T follicular helper cell (primary cell): ENCODE measurements at places on chromosomes 2 and 18.

GRCh38 chr2:216934623-216935022 is 74.8 kb upstream of the TNP1 start:
- DNase-seq = no peak

- no peak for DNase-seq
Observed at GRCh38 chr2:80461505-80462197, 157.1 kb upstream of the LRRTM1 start.

DNA sequence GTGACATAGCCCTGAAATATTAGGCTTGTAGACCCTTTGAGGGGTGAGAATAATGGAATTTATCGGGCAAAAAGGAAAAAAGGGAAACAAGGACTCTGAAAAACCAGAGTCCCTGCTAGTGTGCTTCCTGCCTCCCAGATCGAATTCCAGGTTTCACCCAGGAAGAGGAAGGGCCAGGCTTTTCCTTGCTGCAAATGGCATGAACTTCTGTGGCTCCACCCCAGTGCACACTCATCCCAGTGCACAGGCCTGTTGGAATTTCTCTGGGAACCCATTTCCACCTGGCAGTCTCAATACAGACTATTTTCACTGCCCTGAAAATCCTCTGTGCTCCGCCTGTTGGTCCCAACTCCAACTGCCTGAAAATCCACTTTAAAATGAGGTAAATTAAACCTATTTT is 29.9 kb downstream of the C18orf54 start:
- no peak for DNase-seq

DNA sequence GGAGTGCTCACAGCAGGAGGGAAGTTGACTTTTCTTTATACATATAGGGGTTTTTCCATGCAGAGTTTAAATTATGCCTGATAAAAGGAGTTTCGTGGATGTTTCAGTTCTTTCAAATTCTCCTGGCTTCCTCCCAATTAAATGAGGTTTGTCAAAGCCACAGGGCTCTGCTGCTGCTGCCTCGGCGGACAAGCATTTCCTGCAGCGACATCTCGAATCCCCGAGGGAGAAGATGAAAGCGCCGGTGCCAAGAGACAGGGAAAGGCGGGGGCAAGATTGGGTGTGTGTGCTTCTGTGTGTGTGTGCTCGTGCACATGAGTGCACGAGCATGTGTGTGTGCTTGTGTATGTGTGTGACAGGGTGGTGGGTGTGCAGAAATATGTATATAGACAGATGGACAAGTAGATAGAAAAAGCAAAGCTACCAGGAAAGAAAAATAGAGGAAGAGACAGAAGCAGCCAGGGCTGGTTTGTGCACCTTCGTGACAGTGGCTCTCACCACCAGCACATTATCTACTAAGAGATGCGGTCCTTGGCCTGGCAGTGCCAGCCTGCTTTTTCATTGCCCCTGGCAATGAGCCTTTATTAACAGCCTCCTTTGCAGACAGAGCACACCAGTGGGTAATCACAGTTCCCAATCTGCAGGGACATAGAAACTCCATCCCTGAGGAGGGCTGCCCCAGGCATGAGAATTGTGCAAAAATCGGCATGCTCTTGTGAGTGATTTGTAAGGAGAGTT is 76.2 kb downstream of the CDK15 start:
- no peak for DNase-seq

GRCh38 chr2:150388289-150388625 is 99.2 kb downstream of the RND3 start:
- no peak for DNase-seq

- no peak for DNase-seq
Observed at GRCh38 chr2:196955036-196955435, 28.5 kb upstream of the PGAP1 start.

GRCh38 chr2:138767101-138767500 is 13.1 kb downstream of the NXPH2 start:
- DNase-seq = no peak

DNA sequence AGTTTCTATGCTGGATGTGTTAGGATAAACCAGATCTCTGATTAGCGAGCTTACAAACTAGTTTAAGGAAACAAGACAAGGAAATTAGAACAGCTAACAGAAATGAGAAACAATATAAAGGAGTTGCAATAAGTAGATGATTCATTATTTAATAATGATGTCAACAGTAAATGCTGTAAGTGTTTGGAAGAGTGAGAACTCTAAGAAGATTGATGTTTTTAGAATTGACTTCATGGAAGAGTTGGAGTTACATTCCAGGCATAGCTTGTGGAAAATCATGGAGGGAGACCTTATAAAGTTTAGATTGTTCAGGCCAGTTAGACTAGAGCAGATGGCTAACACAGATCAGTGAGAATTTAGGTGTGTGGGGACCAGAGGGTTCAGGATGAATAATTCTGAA is 32.6 kb downstream of the PPP1R1C start:
- no peak for DNase-seq

GRCh38 chr2:166343467-166343866 is 32.3 kb downstream of the SCN9A start:
- no peak for DNase-seq

DNA sequence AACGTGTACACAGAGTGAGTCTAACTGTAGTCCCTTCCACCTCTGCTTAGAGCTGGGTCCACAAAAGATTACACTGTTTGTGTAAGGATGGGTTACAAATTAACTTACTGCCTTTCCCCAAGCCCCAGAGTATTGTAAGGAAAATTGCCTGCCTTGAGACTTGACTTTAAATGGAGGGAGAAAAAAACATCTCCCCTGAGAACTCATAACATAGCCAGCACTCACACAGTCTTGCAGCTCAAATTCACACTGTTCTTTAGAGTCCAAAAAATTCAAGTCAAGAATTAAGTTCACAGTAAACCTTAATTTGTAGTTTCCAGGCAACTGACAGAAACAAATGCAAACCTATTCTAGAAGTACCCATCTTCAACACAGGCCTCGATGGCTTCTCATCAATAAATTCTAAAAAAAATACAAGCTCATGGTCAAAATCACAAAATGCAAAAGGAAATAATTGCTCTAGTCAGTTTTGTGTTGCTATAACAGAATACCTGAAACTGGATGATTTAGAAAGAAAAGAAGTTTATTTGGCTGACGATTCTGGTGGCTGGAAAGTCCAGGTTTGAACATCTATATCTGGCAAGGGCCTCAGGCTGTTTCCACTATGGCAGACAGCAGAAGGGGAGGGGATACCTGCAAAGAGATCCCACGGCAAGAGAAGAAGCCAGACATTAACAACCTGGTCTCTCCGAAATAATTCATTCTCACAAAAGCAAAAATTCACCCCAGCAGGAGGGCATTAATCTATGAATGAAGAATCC is 34.6 kb upstream of the TMEM17 start:
- DNase-seq = no peak

DNA sequence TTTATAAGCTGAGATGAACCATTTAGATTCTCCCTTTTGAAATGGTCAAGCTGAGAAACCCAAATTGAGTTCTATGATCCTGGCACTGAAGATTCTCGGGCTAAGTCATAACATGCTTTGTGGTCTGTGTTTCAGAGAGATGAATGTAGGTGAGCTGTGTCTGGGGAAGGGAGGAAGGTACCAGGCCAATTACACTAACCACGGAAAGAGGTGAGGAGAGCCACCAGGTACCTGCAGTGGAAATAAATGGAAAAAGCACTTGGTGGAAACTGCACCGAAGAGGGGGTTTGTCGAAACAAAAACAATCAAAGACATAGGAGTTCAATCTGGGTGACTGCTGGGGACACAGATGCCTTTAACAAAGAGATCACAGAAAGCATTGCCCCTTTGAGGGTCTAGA is 963 bp upstream of the MRPL44 start:
- DNase-seq = no peak

DNA sequence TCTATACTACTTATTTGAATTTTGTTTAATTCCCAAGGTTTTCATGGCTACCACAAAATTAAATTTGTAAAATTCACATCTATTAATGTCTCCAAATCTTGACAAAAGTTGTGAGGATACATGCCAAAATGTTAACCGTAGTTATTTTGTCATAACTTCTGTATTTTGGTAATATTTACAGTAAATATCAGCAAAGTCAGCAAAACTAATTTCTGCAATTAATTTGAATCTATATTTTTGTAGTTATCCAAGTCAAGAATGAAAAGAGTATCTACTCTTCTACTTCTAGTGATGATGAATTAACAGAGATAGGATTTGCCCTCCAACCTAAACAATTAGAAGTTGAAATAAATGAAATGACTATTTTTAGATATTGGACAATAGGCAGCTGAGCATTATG is 238.9 kb downstream of the CYP26B1 start:
- DNase-seq = no peak

- DNase-seq = no peak
Observed at GRCh38 chr2:31384351-31384750, 30.2 kb downstream of the XDH start.

- DNase-seq = no peak
Observed at GRCh38 chr2:33477473-33478468, 1.3 kb downstream of the RASGRP3 start.

GRCh38 chr2:224369028-224369632 is 32.8 kb downstream of the FAM124B start:
- no peak for DNase-seq

DNA sequence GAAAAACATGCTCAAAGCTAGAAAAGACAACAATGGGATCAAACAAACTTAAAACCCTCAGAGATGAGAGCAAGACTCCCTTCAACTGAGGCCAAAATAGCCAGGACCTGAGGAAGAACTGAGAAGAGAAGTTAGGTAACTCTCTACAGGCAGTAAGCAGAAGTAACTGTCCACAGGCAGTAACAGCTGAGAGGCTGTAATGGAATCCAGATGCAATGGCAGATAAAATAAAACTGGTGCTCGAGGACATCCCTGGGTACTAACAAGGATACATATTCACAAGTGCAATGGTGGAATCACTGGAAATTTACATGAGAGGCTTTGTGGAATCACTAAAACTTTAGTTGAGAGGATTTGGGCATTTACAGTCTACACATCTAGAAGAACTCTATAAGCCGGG is 30.4 kb upstream of the C2orf66 start:
- DNase-seq = no peak

DNA sequence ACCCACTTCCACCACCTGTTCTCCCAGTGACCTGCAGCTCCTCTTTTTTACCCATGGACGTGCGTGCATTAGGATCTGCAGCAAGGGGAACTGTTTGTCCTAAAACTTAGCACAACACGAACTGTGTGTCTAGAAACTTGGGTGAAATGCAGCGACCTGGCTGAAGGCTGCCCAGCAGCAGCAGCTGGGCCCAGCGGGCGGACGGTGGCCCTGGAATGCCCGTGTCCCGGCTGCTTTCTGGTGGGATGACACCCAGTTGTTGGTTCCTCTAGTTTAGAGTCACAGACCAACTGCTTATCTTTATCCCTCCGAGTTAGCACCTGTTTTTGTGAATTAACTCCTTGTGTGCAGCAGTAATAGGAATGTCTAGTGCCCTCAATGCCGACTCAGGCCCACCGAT is 61.9 kb upstream of the PXDN start:
- DNase-seq = no peak

DNA sequence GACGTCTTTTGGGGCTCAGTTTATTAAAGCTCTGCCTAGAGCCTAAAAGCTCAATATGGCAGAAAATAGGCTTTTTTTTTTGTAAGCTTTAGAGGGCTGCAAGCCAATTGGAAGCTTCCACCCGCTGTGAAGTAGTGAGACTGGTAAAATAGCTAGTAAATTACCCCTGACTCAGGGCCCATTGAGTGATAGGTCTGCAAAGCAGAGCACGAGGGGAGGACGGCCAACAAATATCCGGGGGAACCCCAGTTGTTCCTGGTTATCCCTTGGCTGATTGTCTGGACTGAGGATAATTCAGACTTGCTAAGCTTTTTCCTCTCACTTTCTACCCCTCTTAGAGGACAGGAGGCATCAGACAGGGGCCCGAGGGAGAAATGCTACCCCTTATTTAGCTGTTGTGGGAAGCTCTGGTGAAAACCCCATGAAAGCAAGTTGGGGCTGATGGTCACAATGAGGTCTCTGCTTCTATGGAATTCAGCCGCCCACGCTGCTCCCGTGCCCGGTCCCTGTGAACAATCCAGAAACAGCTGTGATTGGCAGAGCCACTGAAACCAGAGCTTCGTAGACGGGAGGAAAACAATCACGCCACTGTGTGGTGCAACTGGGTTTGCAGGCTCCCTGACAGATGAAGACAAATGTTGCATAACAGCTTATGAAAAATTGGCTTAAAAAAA is 141.9 kb upstream of the LGALSL start:
- no peak for DNase-seq

- DNase-seq = no peak
Observed at GRCh38 chr2:150167711-150168110, 319.8 kb downstream of the RND3 start.

DNA sequence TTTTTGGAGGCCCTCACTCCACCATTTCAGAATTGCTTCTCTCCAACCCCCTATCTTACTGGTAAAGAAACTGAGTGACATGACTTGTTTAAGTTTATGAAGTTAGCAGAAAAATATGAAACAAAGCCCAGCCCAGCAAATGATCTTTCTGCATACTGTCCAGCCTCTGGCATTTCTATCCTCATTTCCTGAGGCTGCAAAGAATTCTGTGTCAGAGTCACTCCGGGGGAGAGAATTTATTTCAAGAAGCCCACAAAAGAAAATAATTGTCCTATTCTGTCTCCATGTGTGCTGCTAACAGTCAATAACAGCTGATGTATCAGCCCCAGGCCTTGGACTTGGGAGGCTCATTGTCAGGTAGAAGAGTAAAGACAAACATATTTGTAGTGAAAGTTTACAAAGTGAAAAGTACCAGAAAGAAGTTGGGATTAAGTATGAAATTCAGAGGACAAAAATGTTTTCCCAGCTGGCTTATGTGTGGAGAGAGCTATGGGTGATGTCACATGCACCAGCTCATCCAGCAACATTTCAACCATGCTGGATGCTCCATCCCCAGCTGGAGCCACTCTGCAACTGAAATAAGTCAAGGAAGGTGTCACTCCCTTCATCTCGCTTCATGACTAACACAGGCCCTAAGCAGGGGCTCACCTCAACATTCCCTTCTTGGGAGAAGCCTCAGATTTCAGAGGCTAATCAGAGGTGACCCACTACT is 42.3 kb downstream of the TRABD2A start:
- DNase-seq = no peak

GRCh38 chr2:207465894-207466293 is 63.9 kb upstream of the CREB1 start:
- DNase-seq = no peak

GRCh38 chr18:6427286-6427685 is 12.6 kb upstream of the L3MBTL4 start:
- no peak for DNase-seq

GRCh38 chr2:133674433-133675331 is 106.4 kb upstream of the NCKAP5 start:
- DNase-seq = no peak

- no peak for DNase-seq
Observed at GRCh38 chr2:5665066-5665465, 27.1 kb upstream of the SOX11 start.

DNA sequence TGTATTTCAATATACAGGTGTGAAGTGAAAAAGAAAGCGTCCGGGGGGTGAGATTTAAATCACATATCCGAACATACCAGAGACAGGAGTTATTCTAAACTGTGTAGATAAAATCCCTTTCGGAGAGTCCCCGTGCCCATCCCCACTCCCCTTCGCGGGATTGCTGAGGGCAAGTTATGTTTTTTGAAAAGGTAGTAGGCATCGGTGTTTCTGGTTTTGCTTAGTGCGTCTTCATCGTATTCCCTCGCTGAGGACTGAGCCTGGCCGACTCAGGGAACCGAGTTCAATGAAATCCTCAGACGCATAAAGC is 583.4 kb downstream of the ZEB2 start:
- no peak for DNase-seq
